Lung (tissue), 17 donors: ENCODE measurements at places on chromosomes 1 and 21. TPM values are rescaled to one million over a fixed set of nuclear protein-coding genes. Genes with fewer than 3 reads are reported as not detected.

DNA sequence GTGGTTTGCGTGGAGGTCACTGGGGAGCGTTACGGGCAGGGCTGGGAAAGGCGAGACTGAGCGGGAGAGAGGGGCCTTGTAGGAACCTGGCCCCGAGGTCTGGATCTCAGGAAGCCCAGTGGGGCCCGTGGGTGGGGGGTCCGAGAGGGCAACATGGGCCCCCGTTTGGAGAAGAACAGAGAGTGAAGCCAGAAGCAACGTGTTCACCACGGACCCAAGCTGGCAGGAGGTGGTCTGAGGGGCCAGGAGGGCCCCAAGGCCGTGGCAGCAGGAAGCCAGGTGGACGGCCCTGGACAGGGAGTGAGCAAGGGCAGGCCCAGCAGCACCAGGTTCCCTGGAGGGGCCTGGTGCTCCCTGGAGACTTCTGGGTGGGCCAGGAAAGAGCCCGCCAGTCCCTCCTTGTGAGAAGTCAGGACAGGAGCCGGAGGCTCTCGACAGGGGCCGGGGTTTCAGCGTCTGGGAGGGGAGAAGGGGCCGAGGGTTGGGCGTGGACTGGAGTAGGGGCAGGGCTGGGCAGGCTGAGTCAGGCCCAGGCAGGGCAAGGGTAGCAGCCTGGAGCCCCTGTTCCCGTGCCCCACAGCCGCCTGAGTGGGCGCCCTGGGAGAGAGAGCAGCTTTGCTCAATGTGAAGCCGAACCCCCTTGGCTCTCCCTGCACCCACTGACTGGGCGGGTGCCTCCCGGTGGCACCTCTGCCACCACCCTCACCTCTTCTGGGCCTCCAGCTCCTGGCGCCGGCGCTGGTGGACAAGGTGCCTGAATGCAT lies 33.5 kb downstream of the CFAP74 start:
- H3K4me3 ChIP-seq: no peak overlapping the region
- no peaks in the 10 kb centered on the region for H3K27me3 ChIP-seq
- no peaks in the 10 kb centered on the region for H3K36me3 ChIP-seq
- H3K4me1 ChIP-seq: no peaks in the 10 kb centered on the region

DNA sequence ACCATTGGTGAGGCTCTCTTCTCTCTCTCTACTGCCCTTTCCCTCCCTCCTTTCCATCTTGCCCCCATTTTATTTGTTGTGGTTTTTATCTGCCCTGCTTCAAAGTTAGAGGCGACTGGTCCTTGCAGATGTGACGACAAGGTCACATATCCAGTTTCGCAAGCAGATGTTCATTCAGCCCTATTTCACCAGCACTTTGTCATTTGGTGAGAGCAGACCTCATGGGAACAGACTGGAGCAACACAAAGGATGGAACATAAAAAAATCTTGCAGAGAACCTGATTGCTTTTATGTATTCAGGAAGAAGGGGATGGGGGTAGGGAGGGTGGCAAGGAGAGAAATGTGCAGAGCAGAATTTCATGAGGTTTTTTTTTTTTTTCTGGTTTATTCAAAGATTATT lies 84.3 kb downstream of the ELAVL4 start:
- no peaks in the 10 kb centered on the region for H3K36me3 ChIP-seq
- H3K27me3 ChIP-seq: no peaks in the 10 kb centered on the region
- no peak for DNase-seq
- H3K27ac ChIP-seq: no peak overlapping the region
- no peaks in the 10 kb centered on the region for H3K4me1 ChIP-seq
- H3K4me3 ChIP-seq: no peak overlapping the region

Gene FMN2
- total RNA-seq: 2.7 TPM

Gene ELF3
- 150 TPM for total RNA-seq

Gene TIE1
- 52.3 TPM for total RNA-seq
